ENCODE measurements at places on chromosomes 1 and 21.

- no peak for DNase-seq
Observed at GRCh38 chr1:45843474-45843905, 40.1 kb downstream of the MAST2 start.

GRCh38 chr1:8439015-8439702 is 121.2 kb downstream of the SLC45A1 start:
- no peak for DNase-seq

- DNase-seq: no peak
Observed at GRCh38 chr1:6811583-6811982, 26.3 kb downstream of the CAMTA1 start.

DNA sequence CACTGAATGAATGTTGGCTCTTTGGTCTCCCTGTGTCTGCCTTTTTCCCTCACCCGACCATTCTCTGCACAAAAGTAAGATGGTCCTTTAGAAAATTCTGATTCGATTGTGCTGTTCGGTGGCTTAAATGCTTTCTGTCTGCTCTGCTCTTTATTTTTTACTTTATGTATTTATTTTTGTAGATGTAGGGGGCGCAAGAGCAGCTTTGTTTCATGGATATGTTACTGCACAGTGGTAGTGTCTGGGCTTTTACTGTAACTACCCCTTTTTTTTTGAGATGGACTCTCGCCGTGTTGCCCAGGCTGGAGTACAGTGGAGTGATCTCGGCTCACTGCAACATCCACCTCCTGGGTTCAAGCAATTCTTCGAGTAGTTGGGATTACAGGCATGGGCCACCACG is 15.7 kb downstream of the NLRP3 start:
- DNase-seq: no peak

DNA sequence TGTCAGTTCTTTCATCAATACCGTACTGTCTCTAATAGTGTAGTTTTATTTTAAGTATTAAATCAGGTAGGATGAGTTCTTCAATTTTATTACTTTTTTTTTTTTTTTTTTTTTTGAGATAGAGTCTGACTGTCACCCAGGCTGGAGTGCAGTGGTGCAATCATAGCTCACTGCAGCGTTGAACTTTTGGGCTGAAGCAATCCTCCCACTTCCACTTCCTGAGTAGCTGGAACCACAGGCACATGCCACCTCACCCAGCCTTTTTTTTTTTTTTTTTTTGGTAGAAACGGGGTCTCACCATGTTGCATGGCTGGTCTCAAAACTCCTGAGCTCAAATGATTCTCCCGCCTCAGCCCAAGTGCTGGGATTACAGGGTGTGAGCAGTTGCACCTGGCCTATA is 44.3 kb downstream of the INAVA start:
- DNase-seq: no peak

DNA sequence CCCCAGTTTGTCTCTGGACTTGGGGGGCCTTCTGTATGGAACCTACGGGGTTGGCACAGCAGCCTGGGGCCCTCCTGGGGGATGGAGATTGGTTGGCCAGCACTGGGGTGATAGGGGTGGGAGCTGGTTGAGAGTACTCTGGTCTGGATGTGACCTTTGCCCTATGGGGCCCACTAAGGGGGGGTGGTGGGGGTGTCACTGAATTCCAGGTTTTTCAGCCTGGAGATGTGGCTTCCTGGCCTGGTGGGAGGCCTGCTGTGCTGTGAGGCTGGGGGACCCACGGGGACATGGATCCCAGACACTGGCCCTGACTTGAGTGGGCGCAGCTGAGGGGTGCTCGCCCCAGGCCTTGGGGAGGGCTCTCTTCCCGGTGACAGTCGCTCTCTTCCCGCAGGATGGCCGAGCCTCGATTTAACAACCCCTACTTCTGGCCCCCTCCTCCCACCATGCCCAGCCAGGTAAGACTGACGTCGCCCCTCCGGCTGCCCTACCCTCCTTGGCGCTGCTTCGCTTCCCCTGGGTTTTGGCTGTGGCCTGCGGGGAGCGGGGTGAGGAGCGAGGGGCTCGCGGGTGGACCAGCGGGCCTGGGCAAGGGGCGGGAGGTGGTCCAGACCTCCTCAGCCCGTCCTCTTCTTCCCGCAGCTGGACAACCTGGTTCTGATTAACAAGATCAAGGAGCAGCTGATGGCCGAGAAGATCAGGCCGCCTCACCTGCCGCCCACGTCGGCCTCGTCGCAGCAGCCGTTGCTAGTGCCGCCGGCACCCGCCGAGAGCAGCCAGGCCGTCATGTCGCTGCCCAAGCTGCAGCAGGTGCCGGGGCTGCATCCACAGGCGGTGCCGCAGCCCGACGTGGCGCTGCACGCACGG is 19.6 kb downstream of the ZNF362 start:
- no peak for DNase-seq

DNA sequence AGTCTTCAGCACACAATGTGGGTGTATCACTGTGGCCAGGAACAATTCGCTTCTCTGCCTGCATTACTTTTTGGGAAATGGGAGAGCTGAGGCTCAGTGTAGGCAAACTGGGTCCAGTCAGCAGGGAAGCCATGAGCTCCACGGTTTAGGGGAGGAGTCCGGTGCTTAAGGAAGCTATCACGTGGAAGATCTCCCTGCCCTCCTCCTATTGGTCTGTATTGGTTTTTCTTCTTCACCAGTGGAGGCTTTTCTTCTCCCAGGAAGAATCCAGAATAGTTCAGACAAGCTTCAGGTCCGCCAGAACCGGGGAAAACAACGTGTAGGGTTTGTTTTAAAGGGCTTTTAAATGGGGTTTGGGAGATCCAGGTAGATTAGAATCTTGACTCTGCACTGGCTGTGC is 156.2 kb upstream of the CAMK1G start:
- DNase-seq: no peak

DNA sequence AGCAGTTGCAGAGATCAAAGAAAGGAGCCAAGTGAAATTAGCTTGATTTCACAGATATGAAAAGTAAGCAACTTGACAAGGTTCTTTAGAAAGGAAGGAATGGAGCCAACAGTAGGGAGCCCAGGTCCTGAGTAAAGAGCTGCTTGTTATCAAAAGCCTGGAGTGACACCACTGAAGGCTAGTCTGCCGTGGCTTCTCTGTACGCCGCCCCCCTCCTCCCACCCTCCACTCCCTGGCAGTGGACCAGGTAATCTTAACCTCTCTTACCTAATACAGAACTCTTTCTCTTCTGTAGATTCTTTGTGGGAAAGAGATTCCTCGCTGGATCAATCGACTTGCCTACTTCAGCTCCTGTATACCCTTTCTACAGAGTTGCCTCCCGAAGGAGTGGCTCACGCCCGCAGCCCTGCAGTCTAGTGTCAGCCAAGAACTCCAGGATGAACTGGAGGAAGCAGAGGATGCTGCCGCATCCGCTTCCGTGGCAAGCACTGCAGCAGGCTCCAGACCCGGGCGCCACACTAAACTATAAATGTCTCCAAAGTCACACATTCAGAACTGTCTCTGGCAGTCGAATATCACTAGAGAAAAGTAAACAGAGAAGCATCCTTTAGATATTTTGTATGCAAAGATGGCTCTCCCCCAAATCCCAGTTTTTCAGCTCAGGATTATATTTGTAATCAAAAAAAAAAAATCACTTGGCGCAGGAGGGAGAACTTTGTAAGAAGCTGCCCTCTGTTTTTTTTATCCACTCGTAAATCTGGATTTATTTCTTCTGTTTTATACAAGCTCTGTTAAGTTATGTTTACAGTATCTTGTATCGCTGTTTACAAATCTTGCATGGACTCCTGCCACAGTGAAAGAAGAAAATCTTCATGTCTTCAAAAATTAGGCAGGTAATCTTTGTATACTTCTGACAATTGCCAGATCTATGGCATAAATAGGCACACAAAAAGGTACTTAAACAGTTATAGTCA is 52.6 kb downstream of the DESI2 start:
- no peak for DNase-seq

DNA sequence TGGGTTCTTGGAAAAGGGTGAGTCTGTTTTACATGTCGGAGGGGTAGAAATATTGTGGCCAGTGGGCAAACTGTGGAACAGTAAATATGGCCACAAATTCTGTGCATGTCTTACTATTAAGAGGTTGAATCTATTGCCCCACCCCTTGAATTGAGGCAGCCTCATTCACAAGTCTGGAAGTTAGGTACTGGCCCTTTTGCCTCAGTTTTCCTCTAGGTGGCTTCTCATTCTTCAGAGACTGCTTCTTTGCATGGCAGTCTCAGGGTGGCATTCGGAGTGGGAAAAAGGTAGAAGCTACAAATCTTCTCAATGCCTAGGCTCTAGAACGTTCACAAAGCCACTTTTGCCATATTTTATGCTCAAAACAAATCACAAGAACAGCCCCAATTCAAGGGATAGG is 57.2 kb downstream of the SLC9C2 start:
- no peak for DNase-seq

GRCh38 chr1:34746785-34747637 is 7.8 kb upstream of the GJB5 start:
- DNase-seq: no peak

- no peak for DNase-seq
Observed at GRCh38 chr1:189958756-189959155, 518.9 kb downstream of the BRINP3 start.

GRCh38 chr1:247749870-247750269 is 1.9 kb upstream of the OR14A2 start:
- DNase-seq: no peak
